ENCODE measurements at places on chromosomes 5 and 9. TPM values are rescaled to one million over a fixed set of nuclear protein-coding genes. Genes with fewer than 3 reads are reported as not detected.

DMGDH gene
- not detected for polyA plus RNA-seq

SNAPC4 gene
- 7.7 TPM for polyA plus RNA-seq

IL4 gene
- polyA plus RNA-seq, result not detected

HSDL2 gene
- 58.1 TPM for polyA plus RNA-seq
